Stimulated activated CD4-positive, alpha-beta T cell treated with anti-CD3 and anti-CD28 coated beads, Interleukin-12 subunit alpha, Interleukin-12 subunit beta, amount 100 ng/mL, for 48 hours (primary cell): ENCODE measurements at places on chromosomes 12 and 14.

DNA sequence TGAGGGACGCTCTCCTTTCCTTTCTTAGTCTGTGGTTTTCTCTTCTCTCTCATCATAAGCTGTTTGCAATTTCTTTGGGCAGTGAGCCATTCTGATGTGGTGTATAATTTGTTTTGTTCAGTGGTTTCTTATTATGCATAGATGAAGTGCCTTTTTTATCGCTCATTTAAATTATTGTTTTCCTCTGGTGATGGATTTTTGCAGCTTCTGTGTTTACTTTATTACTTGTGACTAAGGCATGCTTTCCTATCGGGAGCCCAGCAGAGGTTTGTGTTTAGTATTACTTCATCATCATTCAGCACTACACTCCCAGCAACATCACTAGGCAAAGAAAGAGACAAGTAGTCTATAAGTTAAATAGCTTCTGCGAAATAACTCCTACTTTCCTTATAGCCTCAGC lies 586.6 kb upstream of the NOVA1 start:
- no peak for DNase-seq

- DNase-seq = no peak
Measured at GRCh38 chr14:55389330-55389729, 22.3 kb downstream of the ATG14 start.

GRCh38 chr12:103505371-103506236 lies 9.8 kb upstream of the C12orf42 start:
- DNase-seq = peak; percentile 67

DNA sequence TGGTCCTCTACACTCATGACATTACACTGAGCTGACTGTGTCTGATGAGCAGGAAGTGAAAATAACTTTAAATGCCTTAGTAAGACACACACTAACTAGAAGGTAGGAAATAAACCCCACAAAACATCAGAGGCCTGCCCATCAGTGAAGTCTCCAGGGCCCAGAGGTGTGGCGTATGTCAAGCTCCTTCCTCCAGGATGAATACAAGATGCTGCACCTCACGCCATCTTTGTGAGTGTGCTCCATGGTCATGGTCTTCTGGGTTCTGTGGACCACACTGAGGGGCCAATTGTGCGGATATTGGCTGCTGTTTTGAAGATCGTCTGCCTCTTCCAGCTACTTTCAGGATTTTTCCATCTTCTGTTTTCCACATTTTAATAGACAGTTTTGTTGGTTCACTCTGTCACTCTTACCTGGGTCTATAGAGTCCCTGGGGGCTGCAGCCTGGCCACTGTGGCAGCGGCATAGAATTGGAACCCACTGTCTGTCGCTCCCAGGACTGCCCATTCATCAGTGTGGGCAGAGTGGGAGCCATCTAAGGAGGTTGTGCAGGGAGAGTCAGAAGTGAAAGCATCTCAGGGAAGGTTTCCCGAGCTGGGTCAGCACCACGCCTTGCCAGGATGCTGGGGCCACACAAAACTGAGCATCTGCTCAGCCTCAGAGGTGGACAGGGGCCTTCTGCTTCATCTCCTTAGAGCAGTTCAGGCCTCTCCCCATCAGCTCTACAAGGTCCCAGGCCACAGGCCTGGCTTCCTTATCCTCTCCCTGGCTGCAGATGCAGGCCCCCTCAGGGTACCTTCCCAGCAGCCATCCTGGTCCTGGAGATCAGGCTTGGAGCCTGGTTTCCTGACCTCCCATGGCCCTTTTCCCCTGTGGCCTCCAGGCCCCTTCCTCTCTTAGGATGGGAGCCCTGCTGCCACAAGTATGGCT lies 57.5 kb upstream of the C14orf180 start:
- no peak for DNase-seq

GRCh38 chr12:82765971-82766705 lies 79.4 kb downstream of the TMTC2 start:
- DNase-seq = no peak

DNA sequence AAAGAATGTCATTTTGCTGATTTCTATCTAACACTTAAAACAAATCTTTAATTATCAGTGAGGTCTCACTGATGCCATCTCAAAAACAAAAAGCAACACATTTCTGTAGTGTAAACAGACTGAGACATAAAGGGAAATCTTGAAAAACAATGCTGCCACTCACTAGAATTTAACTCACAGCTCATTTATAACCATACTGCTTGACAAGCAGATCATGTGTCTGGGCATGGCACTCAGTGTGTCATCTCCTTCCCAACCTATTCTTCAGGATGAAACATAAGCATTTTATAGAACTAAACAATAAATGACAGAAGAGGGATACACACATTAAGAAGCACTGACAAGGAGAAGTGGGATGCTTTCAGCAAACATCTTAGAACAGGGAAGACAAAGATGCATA lies 22.4 kb downstream of the ATF7 start:
- no peak for DNase-seq

DNA sequence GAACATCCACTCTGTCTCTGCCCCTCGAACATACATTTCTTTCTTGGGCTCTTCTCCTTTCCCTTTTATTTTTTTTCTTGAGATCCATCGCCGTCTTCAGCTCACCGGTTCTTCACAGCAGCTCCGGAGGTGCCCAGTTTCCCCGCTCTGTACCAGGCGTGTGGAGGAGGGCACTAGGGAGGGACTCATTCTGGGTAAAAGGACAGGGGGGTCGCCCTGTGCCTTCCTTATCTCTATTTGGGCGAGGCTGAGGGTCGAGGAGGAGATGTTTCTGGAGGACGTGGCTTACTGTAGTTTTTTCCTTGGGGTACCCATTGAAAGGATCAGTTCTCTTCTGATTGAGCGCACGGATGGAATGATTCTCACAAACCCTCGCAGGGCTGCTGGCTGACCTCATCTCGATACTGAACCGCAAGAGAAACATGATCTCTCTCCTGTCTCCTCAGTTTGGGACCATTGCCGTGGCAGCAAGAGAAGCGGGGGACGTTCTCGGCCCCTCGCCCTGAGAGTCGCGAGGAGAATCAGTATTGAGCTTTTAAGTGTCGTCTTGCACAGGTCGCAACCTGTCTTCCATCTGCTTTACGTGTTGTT lies 386 bp downstream of the LIN52 start:
- no peak for DNase-seq

GRCh38 chr14:104657563-104658324 lies 31.7 kb upstream of the INF2 start:
- DNase-seq = no peak

GRCh38 chr14:51284241-51284640 lies 44.2 kb downstream of the TMX1 start:
- no peak for DNase-seq

- no peak for DNase-seq
Measured at GRCh38 chr12:14613718-14614117, 46.0 kb upstream of the PLBD1 start.

DNA sequence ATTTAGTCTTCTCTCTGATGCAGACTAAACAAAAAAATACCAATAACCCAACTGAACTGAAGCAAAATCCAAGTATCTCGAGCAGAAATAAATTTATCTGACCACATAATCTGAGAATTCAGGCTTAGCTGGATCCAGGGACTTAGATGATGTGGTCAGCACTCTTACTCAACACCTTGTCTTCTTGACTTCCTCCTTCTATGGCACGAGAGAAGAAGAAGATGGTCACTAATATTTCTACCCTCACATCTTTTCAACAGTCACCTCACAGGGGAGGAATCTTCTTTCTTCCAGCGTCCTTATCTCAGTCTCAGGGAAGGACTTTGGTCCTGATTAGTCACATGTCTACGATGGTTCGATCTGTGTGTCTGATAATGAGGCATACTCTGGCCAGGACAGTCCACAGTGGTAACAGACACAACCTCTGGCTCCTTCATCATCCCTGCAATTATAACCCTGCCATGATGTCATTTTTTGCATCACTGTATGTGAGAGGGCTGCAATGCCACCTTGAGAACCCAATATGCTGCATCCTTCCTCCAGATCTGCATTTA lies 15.8 kb downstream of the RGS6 start:
- no peak for DNase-seq

DNA sequence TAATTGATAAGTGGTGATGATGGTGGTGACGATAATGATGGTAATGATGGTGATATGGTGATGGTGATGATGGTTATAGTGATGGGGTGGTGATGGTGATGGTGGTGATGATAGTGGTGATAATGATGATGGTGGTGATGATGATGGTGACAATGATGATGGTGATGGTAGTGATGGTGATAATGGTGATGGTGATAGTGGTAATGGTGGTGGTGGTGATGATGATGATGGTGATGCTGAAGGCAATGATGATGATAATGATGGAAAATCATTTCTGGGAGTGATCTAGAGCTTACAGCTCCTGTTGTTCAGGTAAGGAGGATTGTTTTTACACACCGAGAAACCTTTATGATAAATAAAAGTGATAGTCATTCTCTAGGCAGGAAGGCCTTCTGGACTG lies 33.9 kb downstream of the CCDC63 start:
- DNase-seq = no peak

DNA sequence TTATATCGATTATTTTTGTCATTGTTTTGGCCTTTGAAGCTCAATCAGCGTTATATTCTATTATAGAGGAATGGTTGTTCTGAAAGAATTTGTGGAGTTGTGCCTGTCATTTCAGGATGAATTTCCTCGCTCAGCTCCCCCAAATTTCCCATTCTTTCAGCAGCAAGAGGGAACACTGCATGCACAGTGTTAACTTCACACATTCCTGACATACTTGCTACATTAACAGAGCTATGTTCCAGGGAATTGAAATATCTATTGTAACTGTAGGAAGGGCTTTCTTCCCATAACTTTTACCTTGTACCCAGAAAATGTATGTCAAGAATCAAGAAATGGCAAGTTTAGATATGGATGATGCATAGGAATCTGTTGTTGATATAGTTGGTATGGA lies 379.0 kb downstream of the LRIG3 start:
- no peak for DNase-seq

- no peak for DNase-seq
Measured at GRCh38 chr12:96359328-96359727, 40.9 kb downstream of the CDK17 start.

DNA sequence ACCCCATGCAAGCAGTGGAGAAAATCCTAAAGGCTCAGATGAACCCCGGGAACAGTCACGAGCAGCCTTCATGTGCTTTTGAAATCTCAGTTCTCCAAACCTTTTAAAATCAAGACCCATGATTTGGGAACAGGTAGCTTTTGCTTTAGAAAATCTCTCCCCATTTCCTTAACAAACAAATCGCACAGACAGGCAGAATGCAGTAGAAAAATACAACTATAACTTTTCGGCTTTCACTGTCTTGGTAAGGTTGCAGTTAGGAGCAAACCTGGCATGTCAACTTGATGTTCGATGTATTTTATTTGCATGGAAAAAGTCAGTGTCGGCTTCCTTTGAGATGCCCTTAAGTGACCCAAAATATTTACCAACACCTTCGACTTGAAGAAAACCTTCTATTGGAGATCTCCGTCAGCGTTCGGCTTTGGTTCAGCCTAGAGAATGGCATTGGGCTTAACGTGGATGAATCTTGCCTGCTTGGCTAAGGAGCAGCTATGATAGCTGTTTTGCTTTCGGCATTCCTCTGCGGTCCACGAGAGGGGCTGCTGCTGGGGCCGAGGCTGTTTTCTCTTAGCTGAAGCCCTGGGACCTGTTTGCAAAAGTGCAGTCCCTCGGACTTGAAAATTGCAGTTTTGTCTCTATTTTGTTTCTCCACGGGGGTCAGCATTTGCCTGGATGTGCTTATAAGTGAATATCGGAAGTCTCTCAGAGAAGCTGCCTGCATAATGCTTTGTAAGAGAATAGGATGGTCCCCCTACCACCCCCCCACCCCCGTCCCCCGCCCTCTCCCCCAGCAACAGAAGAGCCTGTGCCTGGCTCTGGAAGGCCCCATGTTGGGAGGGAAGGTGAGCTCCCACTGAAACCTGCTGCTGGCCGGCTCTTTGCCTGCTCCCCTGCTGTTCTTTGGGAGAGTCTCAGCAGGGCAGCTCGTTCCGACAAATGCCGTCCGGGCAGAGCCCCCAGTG lies 122.8 kb downstream of the AACS start:
- no peak for DNase-seq

DNA sequence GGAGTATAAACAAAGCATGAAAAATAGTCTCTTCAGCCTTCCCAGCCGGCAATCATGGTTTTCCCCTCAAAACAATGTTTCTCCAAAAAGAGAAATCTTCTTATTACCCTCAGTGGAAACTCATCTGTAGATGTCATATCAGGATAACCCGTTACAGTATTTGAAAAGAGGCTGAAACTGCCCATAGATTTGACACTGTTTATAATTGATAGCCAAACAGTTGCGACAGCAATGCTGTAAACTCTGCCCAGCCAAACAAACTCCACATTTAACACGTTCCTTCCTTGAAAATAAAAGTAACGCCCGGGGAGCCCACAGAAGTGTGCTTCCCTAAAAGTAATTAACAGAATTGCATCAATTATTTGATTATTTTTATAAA lies 201.3 kb upstream of the FOXN3 start:
- no peak for DNase-seq

- no peak for DNase-seq
Measured at GRCh38 chr14:103100281-103101121, 6.0 kb downstream of the EXOC3L4 start.

GRCh38 chr12:1501695-1502378 lies 92.5 kb downstream of the FBXL14 start:
- DNase-seq = no peak
